Mammary microvascular endothelial cell (primary cell): ENCODE measurements at places on chromosomes 7 and 10. TPM values are rescaled to one million over a fixed set of nuclear protein-coding genes. Genes with fewer than 3 reads are reported as not detected.

The CFTR gene
- total RNA-seq: 1.7 TPM in 1 of 2 replicates, not detected in the other

The PRKG1 gene
- total RNA-seq: 0.30 and 0.33 TPM in 2 replicates

The HOXA13 gene
- not detected in 2 replicates for total RNA-seq

The TNPO3 gene
- 47.0 and 47.3 TPM in 2 replicates for total RNA-seq

The AKR1B15 gene
- not detected in 2 replicates for total RNA-seq

The GARIN1A gene
- under 0.01 and 0.07 TPM in 2 replicates for total RNA-seq

The ADAMTS14 gene
- total RNA-seq: not detected in 2 replicates

The ALOX5 gene
- total RNA-seq: not detected in 2 replicates

The PTCD1 gene
- 3.4 and 5.1 TPM in 2 replicates for total RNA-seq

The FEZF1 gene
- not detected in 2 replicates for total RNA-seq

The IL15RA gene
- 40.6 and 52.3 TPM in 2 replicates for total RNA-seq
